Epithelial cell of alveolus of lung (primary cell): ENCODE measurements at places on chromosomes 12 and 14. TPM values are rescaled to one million over a fixed set of nuclear protein-coding genes. Genes with fewer than 3 reads are reported as not detected.

HOMEZ gene
- total RNA-seq, result 9.1 and 16.4 TPM in 2 replicates

TMEM52B gene
- 3.8 and 13.8 TPM in 2 replicates for total RNA-seq

PTCSC3 gene
- total RNA-seq, result not detected in 2 replicates

DEGS2 gene
- 0.56 TPM in 1 of 2 replicates, not detected in the other for total RNA-seq

SLC5A8 gene
- total RNA-seq, result not detected in 2 replicates
